CD4-positive, alpha-beta T cell treated with Interferon gamma for 1 hour (primary cell): ENCODE measurements at places on chromosomes 11 and 22.

DNA sequence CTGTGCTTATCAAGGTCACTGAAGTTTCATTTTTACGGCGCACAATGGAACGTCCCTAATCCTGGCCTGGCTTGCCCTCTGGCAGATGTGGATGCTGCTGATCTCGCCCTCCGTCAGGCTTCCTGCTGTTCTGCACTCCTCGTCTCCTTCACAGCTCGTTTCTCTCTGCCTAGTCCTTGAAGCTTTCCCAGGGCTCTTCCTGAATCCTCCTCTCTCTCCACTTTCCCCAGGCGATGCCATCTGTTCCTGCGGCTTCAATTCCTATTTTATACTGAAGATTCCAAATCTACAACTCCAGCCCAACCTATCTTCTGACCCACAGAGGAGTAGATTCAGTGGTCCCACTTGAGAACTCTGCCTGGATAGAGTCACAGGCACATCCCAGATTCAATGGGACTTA lies 14.2 kb downstream of the SLC22A8 start:
- DNase-seq: no peak

GRCh38 chr11:124194293-124195188 lies 11.4 kb downstream of the OR10D3 start:
- DNase-seq: no peak

GRCh38 chr11:74371269-74372052 lies 26.8 kb downstream of the PGM2L1 start:
- no peak for DNase-seq

DNA sequence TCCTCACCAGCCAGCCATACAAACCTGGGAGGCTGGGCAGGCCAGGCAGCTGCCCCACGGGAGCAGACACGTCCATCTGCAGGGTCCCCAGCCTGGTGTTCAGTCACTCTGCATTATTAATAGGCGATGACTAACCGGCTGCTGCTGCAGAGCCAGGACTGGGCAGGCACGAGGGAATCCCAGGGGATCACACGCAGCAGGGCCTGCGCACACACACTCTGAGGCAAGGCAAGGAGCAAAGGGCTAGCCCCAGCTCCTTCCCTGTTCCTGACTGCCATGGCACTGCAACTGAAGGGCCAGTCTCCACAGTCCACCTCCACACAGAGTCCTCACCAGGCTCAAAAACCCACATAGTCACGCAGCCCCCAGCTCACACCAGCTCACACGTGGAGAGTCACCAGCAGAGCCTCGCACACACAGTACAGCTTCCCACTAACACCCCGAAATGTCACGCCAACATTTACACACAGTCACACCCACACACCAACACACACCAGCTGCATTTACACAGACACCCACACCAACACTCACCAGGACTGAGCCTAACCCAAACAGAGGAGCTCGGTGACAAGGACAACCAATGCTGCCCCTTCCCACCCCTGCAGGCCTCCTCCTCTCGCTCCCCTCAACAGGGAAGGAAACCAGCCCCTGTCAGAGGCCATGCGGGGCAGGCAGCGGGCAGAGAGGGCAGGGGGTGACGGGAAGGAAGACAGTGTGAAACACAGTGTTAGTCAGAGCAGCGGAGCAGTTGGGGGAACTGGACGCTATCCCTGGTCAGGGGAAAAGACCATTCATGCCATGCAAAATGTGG lies 47.3 kb downstream of the NRXN2 start:
- DNase-seq: peak; percentile 30

GRCh38 chr22:23570681-23571080 lies 9.4 kb downstream of the IGLL1 start:
- DNase-seq: no peak

DNA sequence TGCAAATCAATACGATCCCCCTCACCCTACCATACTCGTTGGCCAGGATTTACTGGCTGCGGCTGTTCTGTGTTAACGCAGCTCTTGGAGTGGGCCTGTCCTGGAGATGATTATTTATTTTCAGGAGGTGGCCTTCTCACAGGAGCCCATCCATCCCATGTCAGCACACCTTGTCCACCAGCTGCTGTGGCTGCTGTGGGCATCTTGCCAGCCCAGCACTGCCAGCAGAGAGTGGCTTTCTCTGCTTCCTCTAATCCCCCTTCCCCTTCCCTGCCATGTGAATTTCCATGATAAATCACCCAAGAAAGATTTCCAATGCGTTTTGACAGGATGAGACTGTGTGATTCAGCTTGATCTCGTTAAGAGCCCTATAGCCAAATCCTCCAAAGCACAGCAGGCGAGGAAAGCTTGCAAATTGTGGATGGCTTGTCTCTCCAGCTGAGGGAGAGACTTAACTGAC lies 309.1 kb upstream of the C11orf87 start:
- no peak for DNase-seq

- DNase-seq: no peak
Observed at GRCh38 chr11:7924536-7924935, 6.5 kb downstream of the OR10A6 start.

- DNase-seq: no peak
Observed at GRCh38 chr11:104465321-104465720, 301.4 kb upstream of the PDGFD start.

DNA sequence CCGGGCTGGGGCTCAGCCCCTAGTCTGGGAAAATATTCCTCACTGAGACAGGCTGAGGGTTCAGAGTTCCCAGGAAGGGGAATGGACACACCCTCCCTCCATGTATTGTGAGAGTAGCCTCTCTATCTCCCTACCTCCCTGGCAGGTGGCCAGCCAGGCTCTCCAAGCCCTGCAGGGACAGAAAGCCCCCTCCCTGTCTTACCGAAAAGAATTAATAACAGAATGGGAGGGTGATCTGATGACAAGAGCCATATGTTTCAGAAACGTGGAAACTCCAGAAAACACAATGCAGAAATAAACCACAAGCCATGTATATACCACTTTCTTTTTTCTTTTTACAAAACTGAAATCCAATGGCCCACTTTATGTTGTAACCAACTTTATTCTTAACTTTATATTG lies 140.0 kb downstream of the CHST1 start:
- no peak for DNase-seq
